T-helper 17 cell (primary cell): ENCODE measurements at places on chromosomes 3 and 15.

DNA sequence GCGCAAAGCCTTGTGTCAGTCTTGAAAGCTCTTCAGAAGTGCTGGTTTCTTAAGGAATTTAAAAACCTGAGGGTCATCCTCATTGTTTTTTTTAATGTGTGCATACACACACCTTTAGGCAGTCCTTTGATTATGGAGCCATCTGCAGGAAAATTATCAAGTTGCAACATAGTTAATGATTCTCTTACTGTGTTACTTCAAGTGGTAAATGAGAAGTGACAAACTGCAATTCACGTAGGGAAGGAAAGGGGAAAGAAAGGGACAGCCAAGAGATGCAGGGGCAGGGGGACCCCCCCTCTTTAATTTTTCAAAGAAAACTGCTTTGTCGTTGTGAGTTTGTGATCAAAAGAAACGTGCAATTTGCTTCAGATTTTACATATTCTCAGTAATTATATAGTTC is 162.4 kb upstream of the CGNL1 start:
- DNase-seq: no peak

- DNase-seq: no peak
Observed at GRCh38 chr15:97840501-97840900, 120.0 kb upstream of the ARRDC4 start.

GRCh38 chr3:179027326-179027900 is 44.2 kb downstream of the ZMAT3 start:
- no peak for DNase-seq

- DNase-seq: no peak
Observed at GRCh38 chr3:194101592-194102432, 34.1 kb upstream of the HES1 start.
